ENCODE measurements at places on chromosomes 7 and 10.

DNA sequence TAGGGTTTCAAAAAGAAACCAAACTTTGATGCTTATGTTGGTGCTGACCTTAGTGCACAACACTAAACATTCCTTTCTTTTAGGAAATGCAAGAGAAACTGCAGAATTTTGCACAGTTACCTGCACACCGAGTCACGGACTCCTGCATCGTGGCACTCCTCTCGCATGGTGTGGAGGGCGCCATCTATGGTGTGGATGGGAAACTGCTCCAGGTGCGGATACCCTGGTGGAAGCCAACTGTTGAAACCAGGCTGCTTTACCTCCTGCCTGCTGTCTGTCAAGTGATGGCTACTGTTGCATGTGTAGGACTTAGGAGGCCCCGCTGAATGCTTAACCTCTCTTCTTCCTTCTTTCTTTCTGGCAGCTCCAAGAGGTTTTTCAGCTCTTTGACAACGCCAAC, 11.7 kb downstream of the CASP2 start:
- DNase-seq: no peak

DNA sequence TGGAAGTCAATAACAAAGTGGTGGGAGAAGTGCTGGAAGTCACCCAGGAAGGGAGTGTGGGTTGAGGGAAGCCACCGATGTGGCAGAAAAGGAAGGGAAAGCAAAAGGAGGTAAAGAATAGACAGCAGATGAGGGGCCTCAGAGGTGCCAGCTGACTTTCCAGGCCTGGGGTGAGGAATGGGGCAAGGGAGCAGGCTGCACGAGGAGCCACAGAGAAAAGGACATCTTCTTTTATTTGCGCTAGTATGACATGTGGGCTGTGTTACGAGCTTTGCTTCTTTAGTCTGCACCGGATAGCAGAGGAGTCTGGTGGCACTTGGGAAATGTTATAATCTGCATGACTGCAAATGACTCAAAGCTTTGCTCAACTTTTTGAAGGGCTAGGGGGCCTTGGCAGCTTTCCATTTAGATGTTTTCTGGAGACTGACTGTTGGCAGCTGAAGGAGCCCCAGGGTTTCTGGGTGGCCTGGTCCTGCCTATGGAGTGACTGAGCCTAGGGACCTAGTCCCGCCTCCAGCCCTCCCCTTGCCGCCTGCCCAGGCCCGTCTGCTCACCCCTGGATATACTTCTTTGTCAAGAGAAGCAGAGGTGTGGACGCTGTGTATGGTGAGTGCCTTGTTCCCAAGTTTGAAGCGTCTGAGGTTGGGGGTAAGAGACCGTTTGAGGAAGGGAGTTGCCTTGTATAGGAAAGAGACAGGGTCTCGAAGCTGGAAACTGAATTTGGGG, 5.1 kb downstream of the PRXL2A start:
- DNase-seq: no peak

GRCh38 chr7:158357898-158358821, 229.5 kb downstream of the PTPRN2 start:
- DNase-seq: no peak

GRCh38 chr10:9508606-9509005, 1454.1 kb downstream of the GATA3 start:
- no peak for DNase-seq

- DNase-seq: no peak
Observed at GRCh38 chr7:77349141-77349540, 67.0 kb downstream of the GSAP start.
